ENCODE measurements at places on chromosomes 2 and 18. TPM values are rescaled to one million over a fixed set of nuclear protein-coding genes. Genes with fewer than 3 reads are reported as not detected.

DNA sequence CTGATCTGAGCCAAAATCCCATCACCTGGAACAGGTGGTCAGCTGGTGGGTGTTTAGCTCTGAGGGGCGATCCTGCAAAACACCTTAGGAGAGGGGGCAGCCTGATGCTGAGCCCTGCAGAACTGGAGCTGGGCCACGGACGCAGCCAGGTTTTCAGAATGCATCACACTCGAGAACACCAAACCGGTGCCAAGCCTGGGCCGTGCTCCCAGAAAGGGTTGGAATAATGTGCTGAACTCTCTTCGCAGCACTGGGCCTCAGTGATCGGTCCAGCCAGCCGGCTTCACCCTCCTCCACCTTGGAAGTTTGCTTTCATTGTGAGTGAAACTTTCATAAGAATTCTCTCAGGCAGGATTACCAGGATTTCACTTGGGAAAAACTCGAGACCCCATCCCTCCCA is 56.5 kb upstream of the TTC39C start:
- no peaks in the 10 kb centered on the region for H3K36me3 ChIP-seq
- no peak overlapping the region for H3K4me3 ChIP-seq
- no peaks in the 10 kb centered on the region for H3K27me3 ChIP-seq
- no peak overlapping the region for H3K27ac ChIP-seq
- DNase-seq: no peak
- no peaks in the 10 kb centered on the region for H3K4me1 ChIP-seq

GRCh38 chr2:119256582-119256921 is 32.9 kb downstream of the STEAP3 start:
- no peak overlapping the region for H3K4me3 ChIP-seq
- H3K36me3 ChIP-seq: no peaks in the 10 kb centered on the region
- H3K4me1 ChIP-seq: peaks cover 7% of the 10 kb centered on the region
- peak overlapping the region; percentile 7 for H3K27ac ChIP-seq
- no peaks in the 10 kb centered on the region for H3K27me3 ChIP-seq

- H3K27me3 ChIP-seq: no peaks in the 10 kb centered on the region
- no peak overlapping the region for H3K4me3 ChIP-seq
- H3K4me1 ChIP-seq: peaks cover 8% of the 10 kb centered on the region
- peak; percentile 67 for DNase-seq
- H3K36me3 ChIP-seq: peaks cover 72% of the 10 kb centered on the region
Observed at GRCh38 chr2:98615481-98615880, 7.1 kb downstream of the UNC50 start.

- H3K4me3 ChIP-seq: no peak overlapping the region
- no peaks in the 10 kb centered on the region for H3K27me3 ChIP-seq
- no peak for DNase-seq
- H3K36me3 ChIP-seq: no peaks in the 10 kb centered on the region
- no peak overlapping the region for H3K27ac ChIP-seq
Observed at GRCh38 chr2:148650881-148651280, 6.3 kb downstream of the EPC2 start.

DNA sequence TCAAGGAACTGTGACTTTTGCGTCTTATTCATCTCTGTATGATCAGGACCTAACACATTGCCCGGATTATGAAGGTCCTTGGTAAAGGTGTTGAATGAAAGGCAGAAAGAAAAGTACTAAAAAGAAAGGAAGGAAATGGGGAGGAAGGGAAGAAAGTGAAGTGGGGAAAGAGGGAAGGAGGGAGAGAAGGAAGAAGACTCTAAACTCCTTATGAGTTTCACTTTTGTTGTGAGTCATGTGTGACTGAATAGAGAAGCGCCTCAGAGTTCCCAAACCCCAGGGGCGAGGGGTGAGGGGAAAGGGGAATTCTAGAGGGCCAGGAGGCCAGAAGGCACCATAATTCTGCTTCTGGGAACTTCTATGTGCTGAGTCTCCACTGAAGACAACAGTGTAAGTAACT is 30.9 kb upstream of the OSBPL6 start:
- H3K36me3 ChIP-seq: no peaks in the 10 kb centered on the region
- no peak for DNase-seq
- H3K4me1 ChIP-seq: no peaks in the 10 kb centered on the region
- no peak overlapping the region for H3K4me3 ChIP-seq

DNA sequence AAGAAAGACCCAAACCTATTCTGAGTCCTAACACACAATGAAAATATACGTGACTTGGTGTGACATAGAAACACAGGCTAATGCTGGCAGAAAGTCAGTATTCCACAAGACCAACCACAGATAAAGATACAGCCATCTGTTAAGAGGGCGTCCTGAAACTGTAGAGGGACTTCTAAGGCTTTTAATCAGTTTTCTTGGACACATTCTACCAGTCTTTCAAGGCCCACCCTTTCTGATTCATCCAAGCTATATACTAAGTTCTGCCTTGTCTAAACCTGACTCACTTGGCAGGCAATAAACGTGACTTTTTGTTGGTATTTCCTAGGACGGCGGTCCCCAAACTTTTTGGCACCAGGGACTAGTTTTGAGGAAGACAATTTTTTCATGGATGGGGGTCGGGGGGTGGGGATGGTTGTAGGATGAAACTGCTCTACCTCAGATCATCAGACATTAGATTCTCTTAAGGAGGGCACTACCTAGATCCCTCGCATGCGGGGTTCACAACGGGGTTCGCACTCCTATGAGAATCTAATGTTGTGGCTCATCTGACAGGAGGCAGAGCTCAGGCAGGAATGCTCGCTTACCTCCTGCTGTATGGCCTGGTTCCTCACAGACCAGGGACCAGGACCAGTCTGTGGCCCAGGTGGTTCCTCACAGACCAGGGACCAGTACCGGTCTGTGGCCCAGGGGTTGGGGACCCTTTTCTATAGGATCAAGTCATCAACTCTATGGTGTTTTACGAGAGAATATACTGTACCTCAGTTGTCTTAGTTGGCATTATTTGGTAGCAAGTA is 61.4 kb downstream of the SP3 start:
- no peak overlapping the region for H3K27ac ChIP-seq
- no peaks in the 10 kb centered on the region for H3K27me3 ChIP-seq
- DNase-seq: no peak
- peaks cover 4% of the 10 kb centered on the region for H3K4me1 ChIP-seq
- peaks cover 60% of the 10 kb centered on the region for H3K36me3 ChIP-seq

- no peaks in the 10 kb centered on the region for H3K4me1 ChIP-seq
- H3K36me3 ChIP-seq: no peaks in the 10 kb centered on the region
- DNase-seq: no peak
- H3K27me3 ChIP-seq: no peaks in the 10 kb centered on the region
- no peak overlapping the region for H3K4me3 ChIP-seq
- no peak overlapping the region for H3K27ac ChIP-seq
Observed at GRCh38 chr2:67318563-67318962, 78.6 kb upstream of the ETAA1 start.

DNA sequence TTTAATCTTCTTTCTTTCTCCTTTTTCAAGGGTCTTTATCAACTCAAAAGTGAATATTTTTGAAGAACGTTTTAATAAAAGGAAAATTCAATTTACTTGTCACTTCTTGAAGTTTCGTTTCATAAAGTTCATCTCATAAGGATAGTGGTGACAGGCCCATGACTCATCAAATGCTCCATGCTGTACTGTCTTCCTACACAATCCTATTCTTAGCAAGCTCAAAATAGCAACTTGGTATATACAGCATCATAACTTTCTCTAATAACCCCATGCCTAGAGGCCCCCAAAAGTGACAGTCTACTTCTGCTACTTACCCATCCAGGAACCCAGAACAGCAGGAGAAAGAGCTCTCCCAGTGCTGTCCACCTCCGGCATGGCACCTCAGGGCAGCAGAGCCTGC is 7.7 kb downstream of the FBXO15 start:
- H3K27ac ChIP-seq: no peak overlapping the region
- no peaks in the 10 kb centered on the region for H3K4me1 ChIP-seq
- peaks cover 8% of the 10 kb centered on the region for H3K27me3 ChIP-seq
- no peak for DNase-seq
- no peak overlapping the region for H3K4me3 ChIP-seq

DNA sequence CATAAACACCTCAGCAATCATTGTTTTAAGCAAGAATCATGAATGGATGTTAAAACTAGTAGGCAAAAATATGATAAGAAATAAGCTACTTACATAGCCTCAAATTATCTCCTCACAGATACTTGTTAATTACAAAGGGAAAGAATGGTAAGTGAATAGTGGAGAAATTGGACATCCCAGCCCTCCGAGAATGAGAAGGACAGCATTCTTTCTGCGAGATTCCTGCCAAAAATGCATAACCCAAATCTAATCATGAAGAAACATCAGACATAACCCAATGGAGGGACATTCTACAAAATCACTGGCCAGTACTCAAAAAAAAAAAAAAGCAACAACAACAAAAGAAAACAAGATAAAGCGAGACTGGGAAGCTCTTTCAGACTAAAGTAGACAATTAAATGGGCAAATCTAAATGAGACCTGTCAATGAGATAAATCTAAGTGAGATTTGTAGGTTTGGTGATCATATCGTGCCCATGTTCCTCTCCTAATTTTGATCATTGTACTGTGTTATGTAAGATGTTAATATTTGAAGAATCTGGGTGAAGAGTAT is 57.9 kb upstream of the GLI2 start:
- H3K4me1 ChIP-seq: no peaks in the 10 kb centered on the region
- H3K27me3 ChIP-seq: peaks cover 26% of the 10 kb centered on the region
- no peak overlapping the region for H3K27ac ChIP-seq
- DNase-seq: no peak
- H3K4me3 ChIP-seq: no peak overlapping the region
- no peaks in the 10 kb centered on the region for H3K36me3 ChIP-seq

GRCh38 chr2:237096911-237097310 is 11.2 kb downstream of the COPS8 start:
- no peak for DNase-seq
- H3K27ac ChIP-seq: no peak overlapping the region
- peaks cover 4% of the 10 kb centered on the region for H3K4me1 ChIP-seq
- H3K36me3 ChIP-seq: peaks cover 78% of the 10 kb centered on the region

The EFEMP1 gene
- total RNA-seq: 4.0 TPM

Data from endodermal cell (in vitro differentiated cells).